ENCODE measurements at places on chromosomes 13 and 19.

- peak; percentile 88 for DNase-seq
These were observed 275.0 kb upstream of the DACH1 start for GRCh38 chr13:72141855-72142519.

GRCh38 chr19:29567366-29567915, 38.6 kb upstream of the POP4 start:
- no peak for DNase-seq

DNA sequence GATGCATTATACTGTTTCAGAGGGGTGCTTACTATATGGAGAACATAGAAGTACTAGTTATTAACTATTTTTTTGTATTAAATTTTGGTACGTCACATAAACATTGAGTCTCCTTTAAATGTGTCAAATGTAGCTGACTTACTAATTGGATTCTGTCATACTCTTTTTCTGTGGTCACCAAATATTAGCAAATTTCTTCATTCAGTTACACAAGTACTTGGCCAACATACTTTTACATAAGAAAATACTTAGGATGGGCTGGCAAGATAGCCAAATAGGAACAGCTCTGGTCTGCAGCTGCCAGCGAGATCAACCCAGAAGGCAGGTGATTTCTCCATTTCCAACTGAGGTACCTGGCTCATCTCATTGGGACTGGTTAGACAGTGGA, 19.2 kb downstream of the LPAR6 start:
- DNase-seq = no peak

GRCh38 chr13:25112695-25113255, 16.8 kb downstream of the PABPC3 start:
- no peak for DNase-seq

- no peak for DNase-seq
These were observed 3.6 kb upstream of the ZNF583 start for GRCh38 chr19:56400485-56400884.

- DNase-seq = no peak
These were observed 42.4 kb downstream of the BBC3 start for GRCh38 chr19:47188507-47189033.
